Activated CD8-positive, alpha-beta memory T cell treated with anti-CD3 and anti-CD28 coated beads for 4 hours (primary cell): ENCODE measurements at places on chromosomes 1 and 21.

GRCh38 chr1:47585141-47585902 lies 147.5 kb downstream of the FOXD2 start:
- no peak for DNase-seq

DNA sequence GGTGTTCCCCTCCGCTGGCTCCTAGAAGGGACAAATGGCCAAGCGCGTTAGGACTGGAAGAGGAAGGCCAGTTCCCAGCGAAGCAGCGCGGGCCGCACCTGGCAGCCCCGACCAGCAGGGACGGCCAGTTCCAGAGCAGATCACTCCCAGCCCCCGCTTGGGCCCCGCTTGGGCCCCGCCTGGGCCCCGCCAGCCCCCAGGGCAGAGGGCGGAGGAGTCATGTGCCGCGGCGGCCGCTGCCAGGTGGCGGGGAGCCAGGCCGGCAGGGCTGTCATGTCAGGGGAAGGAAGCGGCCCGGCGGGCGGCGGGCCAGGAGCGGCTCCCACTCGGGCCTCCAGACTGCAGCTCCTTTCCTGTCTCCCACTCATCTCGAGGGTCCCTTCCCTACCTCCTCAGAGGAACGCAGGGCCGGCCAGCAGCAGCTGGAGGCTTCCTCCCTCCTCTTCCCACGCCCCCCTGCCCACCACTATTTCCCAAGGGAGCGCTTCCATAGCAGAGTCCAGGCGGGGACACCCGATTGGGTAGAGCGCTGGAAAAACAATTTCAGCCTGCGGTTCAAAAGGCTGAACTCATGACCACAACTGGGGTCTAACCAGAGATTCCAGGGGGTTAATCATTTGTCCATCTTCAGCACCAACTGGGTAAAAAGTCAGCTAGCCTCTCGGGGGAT lies 16.5 kb downstream of the ZNF697 start:
- DNase-seq, result no peak

GRCh38 chr1:18154430-18155194 lies 47.0 kb downstream of the IGSF21 start:
- DNase-seq, result no peak

DNA sequence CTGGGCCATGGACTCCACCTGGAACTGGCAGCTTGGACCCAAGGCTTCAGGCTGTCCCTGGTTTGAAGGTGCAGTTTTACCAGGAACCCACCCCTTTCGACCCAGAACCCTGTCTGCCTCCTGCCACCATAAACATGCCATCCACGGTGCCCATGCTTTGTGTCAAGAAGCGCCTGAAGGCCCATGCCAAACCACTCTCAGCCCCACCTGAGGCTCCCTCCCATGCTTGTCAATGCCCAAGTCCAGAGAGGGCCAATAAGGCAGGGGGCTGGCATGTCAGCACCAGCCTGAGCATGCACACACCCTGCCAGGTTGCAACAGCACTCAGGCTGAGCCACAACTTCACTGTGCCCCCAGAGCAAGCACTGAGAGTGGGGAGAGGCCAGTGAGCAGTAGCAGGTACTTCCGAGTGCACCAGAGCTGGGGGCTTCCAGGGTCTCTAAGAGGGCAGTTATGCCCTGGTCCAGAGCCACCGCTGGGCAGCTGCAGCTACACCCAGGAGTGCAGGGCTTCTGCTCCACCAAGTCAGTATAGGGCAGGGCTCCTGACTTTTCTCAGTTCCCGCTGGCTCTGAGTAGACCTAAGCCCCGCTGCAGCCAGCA lies 1256.0 kb downstream of the AMY1C start:
- no peak for DNase-seq

GRCh38 chr1:197418693-197419092 lies 150.6 kb downstream of the CRB1 start:
- DNase-seq, result no peak

DNA sequence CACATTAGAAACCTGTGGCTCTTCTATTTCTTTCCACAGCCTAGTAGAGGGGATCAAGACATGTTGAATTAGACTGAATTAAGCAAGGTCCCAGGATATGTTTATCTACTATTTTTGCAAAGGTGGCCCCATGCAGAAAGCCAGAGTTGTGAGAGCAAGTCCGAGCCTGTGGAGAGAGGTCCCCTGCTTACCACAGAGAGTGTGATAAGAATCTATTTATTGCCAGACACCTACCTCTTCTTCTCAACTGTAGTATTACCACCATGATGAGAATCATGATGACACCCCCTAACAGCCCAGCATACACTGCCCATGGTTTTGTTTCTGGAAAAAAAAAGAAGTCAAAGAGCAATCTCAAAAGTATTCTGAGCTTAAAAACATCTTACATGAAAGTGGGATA lies 23.0 kb downstream of the SLAMF1 start:
- no peak for DNase-seq

- no peak for DNase-seq
Observed at GRCh38 chr1:57615956-57616355, 192.1 kb upstream of the DAB1 start.

DNA sequence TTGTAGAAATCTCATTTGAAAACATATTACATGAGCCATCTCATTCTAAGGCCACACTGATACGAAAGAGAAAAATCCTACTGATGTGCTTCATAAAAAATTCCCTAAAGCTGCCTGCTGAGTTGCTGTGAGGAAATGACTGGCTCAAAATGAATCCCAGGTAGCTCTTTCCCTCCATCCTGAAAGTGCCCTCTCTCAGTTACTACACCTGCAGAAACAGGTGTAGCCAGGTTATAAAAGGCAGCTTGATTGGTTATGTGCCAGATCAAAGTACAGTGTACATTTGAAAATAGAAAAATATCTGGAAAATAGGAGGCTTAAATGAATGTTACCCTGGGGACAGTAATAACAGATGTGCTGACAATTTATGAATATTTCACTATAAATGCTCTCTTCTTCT lies 833.4 kb upstream of the ADGRL4 start:
- no peak for DNase-seq

DNA sequence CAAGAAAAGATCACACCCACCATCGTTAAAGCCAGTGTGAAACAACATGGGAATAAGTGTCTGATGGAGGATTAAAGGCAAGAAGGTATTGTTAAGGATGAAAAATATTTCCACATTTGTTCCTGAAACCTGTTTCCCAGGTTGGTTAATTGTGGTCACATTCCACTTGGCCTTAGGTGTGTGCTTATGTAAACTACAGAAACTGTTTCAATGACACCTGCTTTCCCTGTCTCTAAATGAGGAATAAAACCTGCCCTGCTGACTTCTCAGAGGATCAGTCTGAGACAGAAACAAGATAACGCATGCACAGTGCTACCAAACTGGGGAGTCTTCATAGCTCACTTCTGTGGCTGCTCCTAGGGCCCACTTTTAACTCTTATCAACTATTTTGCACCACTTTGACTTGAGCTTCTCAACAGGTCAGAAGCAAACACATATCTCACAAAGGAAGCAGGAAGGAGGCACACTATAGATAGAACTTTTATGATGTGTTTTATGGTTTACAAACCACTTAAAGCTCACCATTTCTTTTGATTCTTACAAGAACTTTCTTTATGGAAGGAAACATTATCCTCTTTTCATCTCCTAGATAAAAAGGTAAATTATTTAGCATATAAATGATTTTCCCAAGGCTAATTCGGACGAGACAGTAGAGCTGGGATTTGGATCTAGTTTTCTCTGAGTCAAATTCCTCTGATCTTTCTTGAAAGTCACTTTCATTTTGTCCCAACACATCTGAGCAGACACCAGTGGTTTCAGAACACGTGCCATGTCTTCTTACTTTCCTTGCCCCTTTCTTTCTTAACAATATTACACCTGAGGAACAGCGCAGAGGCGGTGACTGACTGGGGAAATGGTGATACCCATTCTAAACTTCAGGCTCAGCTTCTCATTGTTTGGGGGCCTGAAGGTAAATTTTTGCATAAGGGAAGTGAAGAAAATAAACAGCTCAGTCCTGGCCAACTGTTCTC lies 33.4 kb downstream of the CYP2J2 start:
- DNase-seq, result no peak

- DNase-seq, result no peak
Observed at GRCh38 chr1:11661103-11661502, 2.9 kb upstream of the FBXO6 start.

DNA sequence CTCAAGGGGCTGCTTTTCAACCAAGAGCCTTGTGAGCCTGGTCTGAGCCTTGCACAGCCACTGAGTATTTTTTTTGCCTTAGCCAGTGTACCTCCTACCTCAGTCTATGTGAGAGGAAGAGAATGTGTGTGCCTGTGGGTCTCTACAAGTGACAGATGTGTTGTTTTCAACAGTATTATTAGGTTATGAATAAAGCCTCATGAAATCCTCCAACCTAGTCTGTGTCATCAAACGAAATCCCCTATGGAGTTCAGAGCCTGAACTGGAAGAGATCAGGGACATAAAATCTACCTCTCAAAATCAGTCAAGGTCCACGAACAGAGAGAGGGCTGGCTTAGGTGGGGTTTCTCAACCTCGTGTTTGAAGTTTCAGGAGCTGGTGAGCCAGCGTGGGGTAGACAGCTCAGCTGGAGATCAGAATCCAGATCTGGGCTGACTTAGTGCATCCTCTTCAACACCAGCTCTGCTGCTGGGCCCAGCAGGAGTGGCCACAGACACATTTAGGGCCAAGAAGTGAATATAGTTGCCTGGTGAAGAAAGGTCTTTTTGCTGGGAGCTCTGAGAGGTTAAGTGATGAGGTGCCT lies 8.2 kb downstream of the XKR8 start:
- no peak for DNase-seq

DNA sequence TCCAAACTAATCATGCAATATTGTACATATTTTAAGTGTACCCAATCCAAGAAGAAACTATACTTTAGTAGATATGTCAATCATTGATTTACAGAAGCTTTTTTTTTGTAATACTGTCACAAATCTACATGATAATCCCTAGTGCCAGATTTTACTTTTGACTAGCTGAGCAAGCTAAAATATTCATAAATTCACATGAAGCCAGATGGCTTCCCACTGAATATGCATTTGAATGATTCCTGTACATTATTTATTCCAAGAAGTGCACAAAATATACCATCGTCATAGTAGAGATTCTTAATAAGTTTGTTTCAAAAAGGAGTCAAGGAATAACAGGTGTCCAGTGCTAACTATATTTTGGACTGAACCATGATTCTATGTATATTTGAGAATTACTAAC lies 17.2 kb downstream of the FPGT start:
- no peak for DNase-seq

DNA sequence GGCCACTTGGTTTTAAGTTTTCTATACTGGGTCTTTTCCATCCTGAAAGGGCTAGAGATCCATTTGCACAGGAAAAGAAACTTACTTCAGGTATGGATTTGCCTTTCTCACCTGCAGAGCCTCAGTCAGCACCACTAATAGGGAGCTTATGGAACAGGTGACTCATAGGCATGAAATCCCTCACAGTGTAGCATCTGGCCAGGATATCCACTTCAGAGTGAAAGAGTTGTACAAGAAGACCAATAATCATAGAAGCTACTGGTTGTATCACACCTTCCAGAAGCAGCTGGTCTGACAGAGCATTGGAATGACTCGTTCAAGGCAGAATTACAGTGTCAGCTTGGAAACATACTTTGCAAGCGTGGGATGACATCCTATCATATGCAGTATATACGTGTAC lies 26.3 kb upstream of the SYT14 start:
- DNase-seq, result no peak

- no peak for DNase-seq
Observed at GRCh38 chr1:168742386-168742785, 13.4 kb upstream of the DPT start.

DNA sequence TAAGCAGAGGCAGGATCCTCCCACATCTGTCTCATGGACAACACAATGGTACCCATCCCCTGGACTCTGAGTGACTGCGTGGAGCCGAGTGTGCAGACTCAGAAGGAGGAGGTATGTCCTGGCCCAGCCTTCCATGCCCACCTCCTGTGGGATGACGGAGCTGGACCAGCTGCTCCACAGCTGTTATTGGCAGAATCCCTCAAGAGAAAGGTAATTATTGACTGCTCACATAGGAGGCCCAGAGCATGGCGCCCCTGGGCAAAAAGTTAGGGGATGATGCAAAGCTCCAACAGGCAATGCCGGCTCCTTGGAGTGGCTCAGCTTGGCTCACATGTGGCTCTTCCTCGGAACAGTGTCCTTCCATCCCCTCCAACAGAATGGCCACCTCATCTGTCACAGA lies 12.2 kb upstream of the ACTRT2 start:
- no peak for DNase-seq

DNA sequence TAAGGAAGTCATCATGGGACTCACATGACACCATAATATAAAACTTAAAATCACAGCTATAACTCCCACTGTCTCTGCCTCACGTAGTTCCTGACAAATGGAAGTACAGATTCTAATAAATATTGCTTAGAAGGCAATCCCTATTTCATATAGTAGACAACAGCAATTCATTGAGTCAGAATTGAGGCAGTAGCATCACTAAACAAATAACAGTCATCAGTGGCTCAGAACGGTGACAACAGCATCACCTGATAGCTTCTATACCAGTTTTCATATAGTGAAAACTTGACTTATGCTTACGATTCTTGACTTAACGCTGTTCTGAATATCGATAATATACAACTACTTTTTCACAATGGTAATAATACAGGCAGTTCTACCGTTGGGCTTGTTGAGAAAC lies 12.0 kb downstream of the TARBP1 start:
- no peak for DNase-seq

- DNase-seq, result no peak
Observed at GRCh38 chr21:43318841-43319781, 107.8 kb downstream of the SIK1 start.

- DNase-seq, result no peak
Observed at GRCh38 chr1:25780318-25781129, 19.5 kb upstream of the SELENON start.

DNA sequence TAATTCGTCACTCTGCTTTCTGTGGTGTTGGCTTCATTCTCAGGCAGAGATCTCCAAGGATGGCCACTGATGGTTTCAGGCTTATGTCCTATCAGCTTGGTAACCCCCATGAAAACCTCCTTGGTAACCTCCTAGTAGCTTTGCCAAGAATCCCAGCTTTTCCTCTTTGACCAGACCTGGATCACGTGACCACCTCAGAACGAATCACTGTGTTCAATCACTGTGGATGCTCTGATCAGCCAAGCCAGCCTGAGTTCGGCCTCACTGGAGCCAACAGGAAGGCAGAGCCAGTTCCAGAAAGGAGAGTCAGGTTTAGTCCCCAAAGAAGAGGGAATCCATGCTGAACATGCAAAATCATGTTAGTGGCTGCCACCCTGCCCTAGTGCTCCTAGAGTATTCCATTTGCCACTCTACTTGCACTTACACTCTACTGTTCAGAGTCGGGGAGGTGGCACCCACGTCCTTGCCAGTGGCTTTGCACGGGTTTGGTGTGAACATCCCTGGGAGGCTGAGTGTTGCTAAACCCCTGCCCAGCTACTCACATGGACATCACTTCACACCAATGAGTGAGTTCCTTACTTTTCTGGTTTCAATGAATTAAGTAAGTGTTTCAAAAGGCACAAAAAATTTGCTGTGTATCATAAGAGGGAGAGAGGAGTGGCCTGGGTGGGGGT lies 33.5 kb upstream of the SSBP3 start:
- no peak for DNase-seq

DNA sequence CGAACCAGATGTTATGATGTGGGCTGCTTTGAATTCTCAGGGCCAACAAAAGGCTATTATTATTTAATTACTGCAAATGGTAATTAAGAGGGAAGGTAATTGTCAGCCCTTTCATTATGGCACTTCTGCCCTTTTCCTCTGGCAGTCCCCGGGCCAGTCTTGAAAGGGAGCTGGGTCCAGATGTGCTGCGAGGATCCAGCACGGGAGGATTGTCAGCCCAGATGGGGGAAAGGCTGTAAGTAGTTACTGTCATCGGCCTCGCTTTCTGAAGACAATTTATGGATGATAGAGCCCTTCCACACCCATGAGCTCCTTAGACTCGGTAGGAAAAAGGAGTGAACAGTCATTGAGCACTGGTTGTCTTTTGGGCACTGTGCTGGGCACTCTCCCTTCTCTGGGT lies 8.7 kb upstream of the ZNF362 start:
- no peak for DNase-seq
